Chondrocyte (in vitro differentiated cells): ENCODE measurements at places on chromosomes 3 and 15. TPM values are rescaled to one million over a fixed set of nuclear protein-coding genes. Genes with fewer than 3 reads are reported as not detected.

PHLDB2 gene
- 70.3 to 138 TPM (median 133 TPM) in 3 replicates for total RNA-seq

TNK2 gene
- 35.5 to 39.8 TPM (median 38.6 TPM) in 3 replicates for total RNA-seq

ST6GAL1 gene
- 21.9 to 36.6 TPM (median 33.9 TPM) in 3 replicates for total RNA-seq

INSYN1 gene
- total RNA-seq: 9.9 to 24.9 TPM (median 23.0 TPM) in 3 replicates

TAGLN3 gene
- not detected in 3 replicates for total RNA-seq

DNA sequence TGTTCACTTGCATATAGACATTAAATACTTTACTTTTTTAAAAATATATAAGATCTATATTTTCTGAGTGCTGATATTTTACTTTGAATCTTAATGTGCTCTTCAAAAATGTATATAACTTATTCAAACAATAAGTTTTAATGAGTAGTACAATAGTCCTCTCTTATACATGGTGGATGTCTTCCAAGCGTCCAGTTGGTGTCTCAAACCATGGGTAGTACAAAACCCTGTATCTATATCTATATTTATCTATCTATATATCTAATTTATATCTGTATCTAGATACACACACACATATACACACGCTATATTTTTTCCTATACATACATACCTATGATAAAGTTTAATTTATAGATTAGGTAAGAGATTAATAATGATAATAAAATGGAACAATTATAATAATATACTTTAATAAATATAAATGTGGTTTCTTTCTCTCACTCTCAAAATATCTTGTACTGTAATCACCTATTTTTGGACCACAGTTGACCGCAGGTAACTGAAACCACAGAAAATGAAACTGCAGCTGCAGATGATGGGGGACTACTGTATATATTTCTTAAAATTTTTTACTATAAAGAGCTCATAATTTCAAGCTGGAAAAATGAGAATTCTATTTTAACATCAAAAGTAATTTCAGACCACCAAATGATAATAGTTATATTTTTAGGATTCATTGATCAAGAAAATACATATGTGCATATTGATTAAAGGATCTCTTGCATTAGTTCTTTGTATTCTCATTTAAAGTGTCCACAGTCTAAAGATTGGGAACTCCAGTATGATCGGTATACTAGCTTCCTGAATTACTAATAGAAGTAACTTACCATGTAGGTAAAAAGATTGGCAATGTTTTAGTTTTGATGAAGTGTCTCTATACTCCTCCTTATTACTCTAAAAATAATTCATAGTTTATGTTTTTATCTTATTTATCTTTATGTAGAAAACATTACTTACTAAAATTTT, 215.1 kb upstream of the MLF1 start:
- no peak for DNase-seq

- no peak for DNase-seq
Measured at GRCh38 chr3:196600359-196600758, 31.9 kb downstream of the FBXO45 start.

DNA sequence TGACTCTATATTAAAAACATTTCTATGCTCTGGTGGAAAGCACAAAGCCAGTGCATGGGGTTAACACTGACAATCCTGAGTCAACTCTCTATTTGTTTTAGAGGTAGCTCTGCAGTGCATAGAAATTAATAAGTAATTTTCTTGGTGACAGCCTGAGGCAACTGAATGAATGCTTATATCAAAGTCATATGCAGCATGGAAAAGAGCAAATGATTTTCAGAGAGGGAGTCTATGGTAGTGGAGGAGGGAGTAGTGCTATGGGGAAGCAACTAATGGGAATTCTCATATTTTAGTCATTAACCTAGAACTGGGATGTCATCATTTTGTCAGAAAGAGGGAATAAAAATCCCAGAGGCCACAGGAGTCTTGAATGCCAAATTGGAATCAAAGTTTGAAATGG, 99.1 kb downstream of the CLSTN2 start:
- no peak for DNase-seq

GRCh38 chr15:75680007-75680789, 32.5 kb downstream of the CSPG4 start:
- DNase-seq: no peak

DNA sequence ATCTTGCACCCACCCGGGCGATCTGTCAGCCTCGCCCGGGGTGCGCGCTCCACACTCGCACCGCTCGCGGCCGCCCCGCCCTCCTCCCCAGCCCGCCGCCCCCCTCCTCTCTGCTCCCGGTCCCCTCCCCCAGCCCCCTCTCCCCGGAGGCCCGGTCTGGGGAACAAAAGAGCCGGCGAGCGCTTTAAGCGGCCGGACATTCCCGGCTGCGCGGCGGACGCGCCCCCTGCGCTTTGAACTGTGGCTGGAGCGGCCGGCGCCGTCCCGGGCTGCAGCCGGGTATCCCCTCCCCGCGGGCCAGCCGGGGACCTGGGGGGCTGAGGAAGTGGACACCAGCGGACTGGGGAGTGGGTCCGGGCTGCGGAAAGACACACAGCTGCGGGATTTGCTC, at the start of gene IGDCC3:
Gene IGDCC3, minus strand, starts transcription at position 27 of the 391 bp plus-strand sequence. CDS start 214 bp downstream, outside the sequence.
- peak; percentile 73 for DNase-seq

DNA sequence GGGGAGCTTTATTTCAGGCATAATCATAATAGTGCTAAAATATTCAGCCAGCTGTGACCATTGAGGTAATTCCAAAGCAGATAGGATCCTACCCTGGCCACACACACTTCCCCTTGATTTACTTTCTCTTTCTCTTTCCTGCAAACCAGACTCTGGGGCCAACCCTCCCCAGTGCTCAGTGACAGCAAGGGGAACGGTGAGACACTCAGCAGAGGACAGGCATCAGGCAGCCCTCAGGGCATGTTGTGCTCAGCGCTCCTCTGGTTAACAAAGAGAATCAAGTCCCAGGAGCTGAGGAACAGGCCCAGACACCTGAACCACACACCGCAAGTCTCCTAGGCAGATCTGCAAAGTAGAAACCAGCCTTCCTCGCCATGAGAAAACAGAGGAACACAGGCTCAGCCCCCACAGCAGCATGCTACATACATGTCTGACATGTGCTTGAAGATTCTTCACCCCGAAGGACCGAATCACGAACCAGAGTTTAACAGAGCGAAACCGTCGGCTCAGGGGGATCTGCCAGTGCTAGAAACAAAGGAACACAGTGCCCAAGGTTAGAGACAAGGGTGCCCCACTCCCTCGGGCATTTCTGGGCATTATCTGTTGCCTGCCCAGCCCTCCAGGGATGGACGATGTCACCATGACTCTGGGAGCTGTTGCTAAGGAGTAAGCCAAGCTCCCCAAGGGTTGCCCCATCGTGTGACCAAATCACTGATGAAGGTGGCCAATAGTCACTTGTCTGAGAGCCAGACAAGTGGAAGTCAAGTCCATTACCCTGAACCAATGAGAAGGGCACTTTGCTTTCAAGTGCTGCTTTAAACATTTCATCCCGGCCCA, 17.5 kb downstream of the HDC start:
- no peak for DNase-seq
